ENCODE measurements at places on chromosomes 16 and 17.
A peak's percentile ranks its signal among the peaks of the same experiment; 100 is the strongest.

GRCh38 chr16:88698646-88699045, 7.6 kb downstream of the RNF166 start:
- DNase-seq: no peak

DNA sequence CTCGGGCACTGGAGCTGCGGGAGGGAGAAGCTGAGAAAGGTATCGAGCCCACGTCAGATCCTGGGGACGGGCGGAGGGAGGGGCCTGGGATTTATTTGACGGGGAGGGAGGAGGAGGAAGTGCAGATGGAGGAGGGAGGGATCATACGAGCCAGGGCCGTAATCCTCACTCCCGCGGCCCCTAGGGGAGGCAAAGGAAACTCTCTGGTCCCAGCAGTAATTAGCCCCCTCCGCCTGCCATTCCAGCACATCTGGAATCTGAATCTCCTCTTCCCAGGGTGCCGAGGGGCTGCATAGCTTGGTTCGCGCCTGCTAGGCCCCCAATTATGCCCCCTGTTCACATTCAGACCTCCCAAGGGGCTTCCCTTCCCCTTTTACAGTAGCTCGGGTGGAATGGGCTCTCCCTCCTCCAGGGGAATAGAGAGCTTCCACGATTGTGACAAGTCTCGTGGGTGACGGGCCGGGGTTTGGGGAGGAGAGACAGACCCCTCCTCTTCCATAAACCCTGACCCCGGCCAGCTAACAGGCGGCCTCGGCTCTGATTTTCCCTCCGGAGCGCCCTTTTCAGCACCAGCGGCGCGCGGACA, at the start of gene SEZ6L2:
SEZ6L2 (minus strand) TSS at position 35 of the 586 bp plus-strand sequence. CDS start 531 bp downstream, outside the sequence.
- peak; percentile 81 for DNase-seq

DNA sequence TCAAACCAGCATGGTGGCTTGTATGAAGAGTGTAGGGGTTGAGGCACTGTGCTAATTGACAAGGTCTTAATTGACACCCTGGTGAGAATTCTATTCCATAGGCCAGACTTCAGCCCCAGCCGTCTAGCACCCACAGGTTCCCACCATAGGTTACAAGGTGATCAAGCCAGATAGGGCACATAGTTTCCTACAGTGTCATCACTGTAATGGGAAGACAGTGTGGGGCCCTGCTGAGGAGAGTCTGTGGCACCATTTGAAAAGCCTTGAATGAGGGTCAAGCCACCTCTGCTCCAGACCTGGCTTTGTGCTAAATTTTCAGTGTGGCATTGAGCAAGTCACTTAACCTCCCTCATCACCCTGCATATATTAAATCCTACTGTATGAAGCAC, 36.2 kb downstream of the YPEL2 start:
- DNase-seq: no peak

GRCh38 chr16:22785552-22785951, 28.4 kb upstream of the HS3ST2 start:
- DNase-seq: no peak

DNA sequence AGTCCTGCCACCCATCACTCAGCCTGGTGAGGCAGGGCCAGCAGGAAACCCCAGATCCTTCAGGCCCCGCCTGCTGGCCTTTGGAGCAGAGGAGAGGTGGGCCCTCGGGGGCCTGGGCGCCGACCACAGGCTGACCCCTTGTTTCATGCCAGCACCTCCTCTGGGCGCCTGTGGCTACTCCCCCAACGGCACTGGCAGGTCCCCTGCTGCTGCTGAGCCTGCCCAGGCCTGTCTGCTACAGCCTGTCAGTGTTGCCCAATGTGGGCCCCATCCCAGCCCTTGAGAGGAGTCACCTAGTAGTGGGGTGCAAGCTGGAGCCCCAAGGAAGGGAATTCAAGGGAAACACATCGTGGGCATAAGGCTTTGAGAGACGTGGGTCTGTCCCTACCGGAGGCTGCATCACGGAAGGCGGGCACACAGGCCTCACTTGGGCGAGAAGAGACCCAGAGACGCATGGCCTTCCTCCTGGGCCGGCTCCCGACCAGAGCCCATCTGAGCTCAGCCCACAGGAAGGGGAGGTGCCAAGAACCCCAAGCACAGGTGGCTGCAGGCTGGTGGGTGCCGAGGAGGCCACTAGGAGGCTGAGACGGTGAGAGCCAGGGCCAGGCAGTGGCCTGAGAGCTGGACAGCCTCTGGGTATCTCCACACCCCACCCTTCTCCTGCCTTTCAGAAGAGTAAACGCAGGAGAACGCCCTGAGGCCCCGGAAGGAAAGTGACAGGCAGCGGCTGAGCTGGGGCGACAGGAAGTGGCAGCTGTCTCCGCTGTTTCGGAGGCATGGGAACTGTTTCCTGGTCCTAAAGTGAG, 8.0 kb upstream of the FASN start:
- DNase-seq: peak; percentile 23

- DNase-seq: no peak
Observed at GRCh38 chr16:30184891-30185682, 1.7 kb downstream of the CORO1A start.

DNA sequence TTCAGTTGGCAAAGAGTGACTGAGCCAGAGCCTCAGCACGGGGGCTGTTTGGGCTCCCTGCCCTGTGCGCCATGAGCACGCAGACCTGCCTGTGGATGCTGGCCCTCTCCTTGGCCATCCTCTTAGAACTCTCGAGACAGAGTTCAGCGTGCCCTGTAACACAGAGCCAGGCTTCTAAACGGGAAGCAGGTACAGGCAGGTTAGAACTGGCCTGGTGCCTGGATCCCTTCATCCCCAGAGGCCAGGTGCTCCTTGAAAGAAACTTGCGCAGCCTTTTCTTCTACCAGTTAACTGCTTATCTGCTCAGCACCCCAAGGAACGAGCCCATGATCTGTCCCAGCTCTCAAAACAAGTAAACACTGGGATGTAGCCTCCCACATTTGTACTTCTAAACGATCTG, 6.9 kb downstream of the CCNF start:
- DNase-seq: no peak

DNA sequence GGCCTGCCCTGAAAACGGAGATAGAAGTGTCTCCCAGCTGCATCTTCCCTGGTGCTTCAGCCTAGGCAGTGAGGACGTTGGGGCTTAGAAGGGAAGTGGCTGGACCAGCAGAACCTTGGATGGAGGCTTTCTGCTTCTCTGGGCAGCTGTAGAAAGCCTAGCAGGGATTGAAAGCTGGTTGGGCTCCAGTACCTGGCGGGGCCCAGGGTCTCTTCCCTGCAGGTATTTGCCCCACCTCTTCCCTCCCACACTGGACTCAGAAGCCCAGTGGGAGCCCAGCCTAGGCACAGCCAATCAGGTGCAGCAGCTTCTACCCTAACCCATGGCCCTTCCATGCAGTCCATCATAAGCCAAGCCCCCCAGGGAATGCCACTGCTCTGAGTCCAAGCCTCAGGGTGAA, 190.3 kb upstream of the IRX6 start:
- no peak for DNase-seq

GRCh38 chr17:7462474-7463371, 16.7 kb downstream of the ZBTB4 start:
- DNase-seq: no peak

GRCh38 chr17:740240-741017, 8.0 kb downstream of the TLCD3A start:
- DNase-seq: no peak

DNA sequence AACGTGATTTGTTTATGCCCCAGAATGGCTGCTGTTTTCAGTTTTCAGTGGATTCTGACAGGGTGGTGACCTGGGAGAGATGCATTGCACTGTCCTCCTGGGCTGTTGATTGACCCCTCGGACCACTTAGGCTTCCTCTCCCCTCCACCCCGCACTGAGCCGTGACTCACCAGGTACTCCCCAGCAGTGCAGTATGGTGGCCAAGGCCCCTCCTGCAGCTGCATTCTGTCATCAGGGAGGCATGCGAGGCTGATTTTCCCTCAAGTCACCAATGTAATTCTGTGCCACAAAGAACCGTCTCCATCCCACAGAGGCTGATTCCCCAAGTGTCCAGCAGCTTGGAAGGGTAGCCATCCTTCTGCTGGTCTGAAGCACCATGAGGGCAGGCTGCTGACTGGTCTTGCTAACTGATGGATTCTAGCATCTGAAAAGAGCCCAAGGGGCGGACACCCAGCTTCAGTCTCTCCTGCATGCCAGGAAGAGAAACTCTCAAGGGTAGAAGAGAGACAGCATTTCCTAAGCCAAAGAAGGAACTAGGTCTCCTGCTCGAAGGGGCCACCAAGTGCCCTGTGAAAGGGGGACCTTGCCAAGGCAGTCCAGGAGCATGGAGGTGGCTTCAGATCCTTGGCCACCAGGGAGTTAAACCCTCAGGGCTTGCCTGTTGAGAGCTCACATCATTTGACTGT, 148.1 kb downstream of the SOCS1 start:
- no peak for DNase-seq

DNA sequence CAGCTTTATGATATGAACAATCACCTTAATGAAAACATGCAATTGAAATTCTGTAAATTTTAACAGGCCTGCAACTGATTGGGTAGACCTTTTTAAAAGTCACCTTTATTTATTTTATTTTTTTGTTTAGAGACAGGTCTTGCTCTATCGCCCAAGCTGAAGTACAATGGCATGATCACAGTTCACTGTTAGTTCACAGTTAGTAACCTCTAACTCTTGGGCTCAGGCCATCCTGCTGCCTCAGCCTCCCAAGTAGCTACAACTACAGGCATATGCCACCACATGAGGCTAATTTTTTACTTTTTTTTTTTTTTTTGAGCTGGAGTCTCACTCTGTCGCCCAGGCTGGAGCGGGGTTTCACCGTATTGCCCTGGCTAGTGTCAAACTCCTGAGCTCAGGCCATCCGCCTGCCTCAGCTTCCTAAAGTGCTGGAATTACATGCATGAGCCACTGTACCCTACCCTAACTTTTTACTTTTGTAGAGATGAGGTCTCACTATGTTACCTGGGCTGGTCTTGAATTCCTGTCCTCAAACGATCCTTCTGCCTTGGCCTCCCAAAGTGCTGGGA, 28.0 kb downstream of the AP1G1 start:
- no peak for DNase-seq

- no peak for DNase-seq
Observed at GRCh38 chr17:81118308-81119221, 46.7 kb upstream of the PVALEF start.

GRCh38 chr16:12448504-12448903, 355.2 kb downstream of the CPPED1 start:
- no peak for DNase-seq

DNA sequence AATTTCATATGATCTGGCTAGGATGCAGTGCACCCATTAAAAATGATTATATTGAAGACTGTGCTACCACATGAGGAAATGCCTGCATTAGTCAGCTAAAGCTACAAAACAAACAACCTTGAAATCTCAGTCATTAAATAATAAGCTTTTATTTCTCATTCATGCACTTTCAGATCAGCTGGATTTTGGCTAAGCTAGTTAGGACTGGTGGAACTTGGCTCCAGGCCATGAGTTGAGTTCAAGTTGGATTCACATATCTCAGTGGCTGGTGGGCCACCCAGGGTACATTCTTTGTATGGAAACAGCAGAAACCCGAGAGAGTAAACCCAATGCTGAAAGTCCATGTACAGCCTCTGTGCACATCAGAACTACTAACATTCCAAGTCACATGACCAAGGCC, 6.4 kb upstream of the SLFN12L start:
- no peak for DNase-seq

All from stimulated activated CD4-positive, alpha-beta T cell treated with anti-CD3 and anti-CD28 coated beads, Interleukin-1b, Interleukin-23, amount 100 ng/mL, for 1 hour (primary cell).